ENCODE measurements at places on chromosomes 5 and 9. TPM values are rescaled to one million over a fixed set of nuclear protein-coding genes. Genes with fewer than 3 reads are reported as not detected.

The SYNPO gene
- polyA plus RNA-seq = 9.3 TPM

The OR1J1 gene
- not detected for polyA plus RNA-seq

The CBY3 gene
- polyA plus RNA-seq = not detected

The IRGM gene
- polyA plus RNA-seq = 0.06 TPM

The QRFP gene
- 0.16 TPM for polyA plus RNA-seq

The OLFM1 gene
- 22.3 TPM for polyA plus RNA-seq

The ROR2 gene
- 1.8 TPM for polyA plus RNA-seq

The BTNL8 gene
- polyA plus RNA-seq = 0.67 TPM

The GARIN3 gene
- polyA plus RNA-seq = not detected

The GDA gene
- polyA plus RNA-seq = 0.03 TPM

The CCL27 gene
- 0.32 TPM for polyA plus RNA-seq

The LCP2 gene
- polyA plus RNA-seq = 33.1 TPM

The BARX1 gene
- polyA plus RNA-seq = 0.07 TPM

The NR2F1-AS1 gene
- polyA plus RNA-seq = 7.6 TPM

The PCDHAC1 gene
- 0.17 TPM for polyA plus RNA-seq

The ECM2 gene
- polyA plus RNA-seq = 0.45 TPM

The ZFP2 gene
- 1.5 TPM for polyA plus RNA-seq

The HOMER1 gene
- 0.41 TPM for polyA plus RNA-seq

The TPM2 gene
- 190 TPM for polyA plus RNA-seq

The ADGRD2 gene
- polyA plus RNA-seq = not detected

The IL13 gene
- 0.06 TPM for polyA plus RNA-seq

The CAMK2A gene
- 0.10 TPM for polyA plus RNA-seq
